ENCODE measurements at places on chromosomes 7 and 10. TPM values are rescaled to one million over a fixed set of nuclear protein-coding genes. Genes with fewer than 3 reads are reported as not detected.

The STK31 gene
- 0.13 TPM for total RNA-seq

The ELN gene
- 6.2 TPM for total RNA-seq

The NPY4R2 gene
- not detected for total RNA-seq

The PALD1 gene
- total RNA-seq, result 177 TPM

The WIPF3 gene
- total RNA-seq, result not detected

The SMURF1 gene
- 14.9 TPM for total RNA-seq

The CD36 gene
- 151 TPM for total RNA-seq

The PKD2L1 gene
- not detected for total RNA-seq

The NUPR2 gene
- total RNA-seq, result not detected

The SLC4A2 gene
- total RNA-seq, result 68.3 TPM

The TAS2R5 gene
- total RNA-seq, result 0.26 TPM

The AKR1C8 gene
- total RNA-seq, result not detected

The GIMAP1 gene
- total RNA-seq, result 24.5 TPM

The SNCG gene
- 137 TPM for total RNA-seq

The PVRIG gene
- total RNA-seq, result not detected

The TMEM229A gene
- not detected for total RNA-seq

The PAPSS2 gene
- total RNA-seq, result 102 TPM

The TUBB8 gene
- not detected for total RNA-seq

The RHBDD2 gene
- total RNA-seq, result 11.9 TPM

The CC2D2B gene
- total RNA-seq, result 0.13 TPM

The IDI2 gene
- not detected for total RNA-seq

The EN2 gene
- under 0.01 TPM for total RNA-seq

The TM9SF3 gene
- total RNA-seq, result 69.2 TPM

The SHH gene
- total RNA-seq, result 0.13 TPM

The NUDT13 gene
- total RNA-seq, result 1.3 TPM

The OR6B1 gene
- not detected for total RNA-seq

The UCN3 gene
- total RNA-seq, result not detected

The DHTKD1 gene
- 20.7 TPM for total RNA-seq

The CYP2C19 gene
- not detected for total RNA-seq

The TDRD1 gene
- total RNA-seq, result not detected

The FEZF1 gene
- not detected for total RNA-seq

The CDK13 gene
- 38.2 TPM for total RNA-seq

The CYP3A5 gene
- not detected for total RNA-seq

The SEMA3E gene
- 0.26 TPM for total RNA-seq

The PAX4 gene
- not detected for total RNA-seq

The TLL2 gene
- under 0.01 TPM for total RNA-seq

The TAS2R41 gene
- total RNA-seq, result not detected

The MCM10 gene
- 9.6 TPM for total RNA-seq

The INHBA gene
- total RNA-seq, result 0.51 TPM

The LIPM gene
- not detected for total RNA-seq

The BEND7 gene
- 4.9 TPM for total RNA-seq

The SORCS3 gene
- total RNA-seq, result not detected

The NODAL gene
- total RNA-seq, result not detected

The ADRB1 gene
- 7.2 TPM for total RNA-seq

The ZDHHC6 gene
- total RNA-seq, result 20.5 TPM

The COL17A1 gene
- 0.90 TPM for total RNA-seq

The TMEM176B gene
- not detected for total RNA-seq

All from dermis microvascular lymphatic vessel endothelial cell (primary cell).